T-helper 2 cell (primary cell): ENCODE measurements at places on chromosomes 6 and 20.

DNA sequence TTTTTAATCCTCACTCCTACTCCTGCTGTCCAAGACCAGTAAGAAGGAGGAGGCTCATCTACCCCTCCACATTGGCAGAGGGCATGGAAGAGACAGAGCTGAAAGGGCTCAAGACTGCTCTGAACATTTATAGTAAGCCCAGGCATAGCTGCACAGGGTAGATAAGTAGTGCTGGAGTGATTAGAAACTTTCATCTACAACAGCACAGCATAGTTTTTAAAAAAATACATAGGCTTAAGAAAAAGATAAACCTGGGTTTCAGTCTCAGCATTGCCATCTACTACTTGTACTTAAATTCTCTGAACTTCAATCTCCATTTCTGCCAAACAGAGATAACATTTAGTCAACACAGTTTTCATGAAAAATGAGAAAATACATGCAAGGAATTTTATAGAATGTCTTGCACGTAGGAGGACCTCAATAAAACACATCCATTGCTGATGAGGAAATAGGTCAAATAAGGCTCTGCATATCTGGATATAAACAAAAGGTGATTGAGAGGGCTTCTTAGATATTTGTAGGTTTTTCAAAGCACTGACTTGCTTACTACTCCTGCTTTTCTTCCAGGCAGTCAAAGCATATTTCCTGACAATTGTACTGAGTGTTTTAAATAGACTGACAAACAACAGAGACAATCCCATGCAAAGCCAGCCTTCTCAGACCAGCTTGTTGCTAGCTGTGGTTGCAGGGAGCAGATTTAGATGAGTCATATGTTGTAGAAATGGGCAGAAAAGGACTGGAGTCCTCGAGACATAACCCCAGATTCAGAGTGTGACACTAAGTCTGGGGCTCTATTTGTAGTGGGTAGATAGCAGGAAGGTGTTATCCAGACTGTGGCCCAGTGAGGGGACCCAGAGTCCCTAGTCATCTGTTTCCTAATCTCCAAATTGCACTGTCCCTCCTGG is 107.4 kb upstream of the TAB2 start:
- DNase-seq, result no peak

DNA sequence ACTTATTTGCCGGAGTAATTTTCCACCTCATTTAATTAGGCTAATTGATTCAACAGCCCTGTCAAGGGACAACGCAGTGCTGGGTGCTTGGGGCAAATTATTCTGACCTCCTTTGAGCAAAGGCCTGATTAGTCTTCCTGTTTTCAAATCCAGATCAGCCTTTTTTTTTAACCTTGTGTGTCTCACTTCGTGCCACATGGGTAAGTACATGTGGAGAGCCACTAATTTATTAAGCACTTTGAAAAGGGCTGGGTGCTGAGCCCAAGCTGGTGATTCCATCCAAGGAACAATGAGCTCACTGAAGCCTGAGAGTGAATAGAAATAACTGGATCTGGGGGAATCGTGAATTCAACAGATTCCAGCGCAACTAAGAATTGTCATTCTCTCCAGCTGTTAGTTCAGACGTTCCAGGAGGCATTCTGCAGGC is 229.3 kb downstream of the CLIC5 start:
- DNase-seq, result no peak

DNA sequence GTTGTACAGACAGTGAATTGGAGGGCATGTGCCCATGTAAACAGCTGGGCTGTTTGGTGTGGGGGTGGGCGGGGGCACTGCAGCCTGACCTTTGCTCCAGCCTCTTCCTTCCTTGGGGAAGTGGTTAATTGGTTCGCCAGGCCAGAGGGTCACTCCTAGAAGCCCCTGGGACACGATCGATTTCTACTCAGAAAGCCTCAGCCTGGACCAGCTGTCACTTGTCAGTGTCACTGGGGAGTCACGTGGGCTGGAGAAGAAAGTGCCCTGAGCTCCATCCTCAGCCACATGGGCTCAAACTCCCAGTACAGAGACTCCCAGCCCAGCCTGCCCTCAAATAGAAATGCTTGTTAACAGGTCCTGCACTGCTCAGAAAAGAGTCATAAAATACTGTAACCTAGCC is 423.8 kb upstream of the SULF2 start:
- DNase-seq, result no peak

GRCh38 chr6:150314230-150315188 is 54.3 kb upstream of the IYD start:
- no peak for DNase-seq

DNA sequence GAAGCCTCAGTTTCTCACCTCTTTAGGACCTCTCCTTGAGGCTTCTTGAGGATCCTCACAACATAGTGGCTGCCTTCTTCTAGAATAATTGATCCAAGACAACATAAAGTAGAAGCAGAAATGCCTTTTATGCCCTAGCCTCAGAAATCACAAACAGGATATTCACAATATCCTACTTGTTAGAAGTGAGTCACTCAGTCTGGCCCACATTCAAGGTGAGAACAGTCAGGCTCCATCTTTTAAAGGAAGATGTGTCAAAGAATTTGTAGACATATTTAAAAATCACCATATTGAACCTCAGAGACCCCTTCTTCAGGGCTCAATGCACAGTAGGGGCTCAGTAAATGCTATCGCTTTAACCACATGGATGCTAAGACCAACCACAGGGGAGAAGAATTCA is 20.8 kb upstream of the FAM83D start:
- no peak for DNase-seq

GRCh38 chr20:63006540-63007359 is at the start of gene BHLHE23:
Gene BHLHE23 (minus strand): TSS chr20:63006964. CDS start chr20:63006774, 190 bp downstream.
- DNase-seq, result no peak

DNA sequence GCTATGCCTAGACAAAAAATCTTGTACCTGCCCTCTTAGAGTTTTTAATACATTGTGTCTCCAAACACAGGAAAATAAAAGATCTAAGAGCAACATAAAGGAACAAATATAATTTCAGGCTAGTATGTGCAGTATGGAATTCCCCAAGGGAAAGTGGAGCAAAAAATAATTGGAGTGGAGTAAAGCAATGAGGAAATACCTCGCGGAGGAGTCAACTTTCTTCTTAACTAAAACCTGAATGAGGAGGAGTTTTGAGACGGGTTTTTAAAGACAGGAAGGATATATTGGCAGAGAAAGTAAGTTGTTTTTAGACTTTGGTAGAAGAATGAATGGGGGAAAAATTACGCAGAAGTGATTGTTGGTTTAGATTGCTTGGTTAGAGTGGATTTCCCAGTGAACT is 14.0 kb downstream of the HIVEP1 start:
- DNase-seq, result no peak

DNA sequence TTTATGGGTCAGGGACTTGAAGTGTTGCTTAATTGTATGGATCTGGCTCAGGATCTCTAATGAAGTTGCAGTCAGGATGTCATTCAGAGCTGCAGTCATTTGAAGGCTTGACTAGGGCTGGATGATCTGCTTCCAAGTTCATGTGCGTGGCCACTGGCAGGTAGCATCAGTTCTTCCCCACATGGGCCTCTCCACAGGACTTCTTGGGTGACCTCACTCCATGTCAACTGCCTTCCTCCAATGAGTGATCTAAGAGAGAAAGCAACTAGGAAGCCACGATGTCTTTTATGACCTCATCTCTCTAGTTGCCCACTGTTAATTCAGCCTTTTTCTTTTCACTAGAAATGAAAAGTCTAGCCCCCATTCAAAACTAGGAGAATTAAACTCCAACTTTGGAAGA is 104.1 kb downstream of the COL9A1 start:
- no peak for DNase-seq

- no peak for DNase-seq
These were observed 95.6 kb downstream of the CDH26 start for GRCh38 chr20:60053818-60054190.
